GM23338 (cell line): ENCODE measurements at places on chromosomes 16 and 17.

DNA sequence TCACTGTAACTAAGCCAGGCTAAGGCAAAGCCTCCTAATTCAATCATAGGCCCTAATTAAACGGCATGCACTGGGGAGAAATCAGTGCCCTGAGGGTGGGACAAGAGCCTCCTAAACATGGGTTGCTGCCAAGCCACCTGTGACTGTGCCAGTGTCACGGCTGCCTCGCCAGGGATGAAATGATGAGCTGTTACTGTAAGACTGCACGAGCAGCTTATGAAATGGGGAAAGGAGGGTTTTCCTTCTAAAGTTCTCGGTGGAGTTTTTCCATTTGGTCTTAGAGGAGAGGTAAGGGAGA is 12.7 kb downstream of the TMEM11 start:
- no peak for DNase-seq

- DNase-seq, result no peak
Observed at GRCh38 chr17:8621585-8621984, 8.9 kb downstream of the MYH10 start.

DNA sequence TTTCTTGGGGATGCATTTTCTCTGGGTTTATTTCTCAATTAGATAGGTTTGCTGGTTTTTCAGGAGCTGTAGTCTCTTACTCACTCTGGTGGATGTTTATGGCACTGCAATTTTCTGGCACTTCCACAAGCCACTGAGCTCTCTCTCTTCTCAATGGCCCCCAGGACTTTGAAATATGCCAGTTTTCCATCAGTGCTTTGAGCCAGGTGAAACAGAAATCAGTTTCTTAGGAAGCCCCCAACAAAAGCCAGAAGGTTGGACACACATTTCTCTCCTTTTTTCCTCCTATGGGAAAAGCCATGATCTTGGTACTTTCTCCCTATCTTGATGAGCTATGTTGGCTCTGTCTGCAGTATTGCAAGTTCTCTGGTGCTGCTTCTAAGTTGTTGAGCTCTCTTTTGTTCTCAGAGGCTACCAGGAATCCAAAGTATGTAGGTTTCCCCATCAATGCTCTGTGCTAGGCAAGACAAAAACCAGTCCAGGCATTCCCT is 90.7 kb upstream of the SMIM36 start:
- peak; percentile 91 for DNase-seq

GRCh38 chr16:16086653-16087446 is 136.4 kb downstream of the ABCC6 start:
- no peak for DNase-seq

GRCh38 chr17:30824002-30824355 is 513 bp downstream of the CRLF3 start:
- DNase-seq, result no peak

- no peak for DNase-seq
Observed at GRCh38 chr17:78697554-78698343, 84.3 kb downstream of the CYTH1 start.

- DNase-seq, result peak; percentile 93
Observed at GRCh38 chr17:41962768-41963434, 3.7 kb upstream of the CNP start.

DNA sequence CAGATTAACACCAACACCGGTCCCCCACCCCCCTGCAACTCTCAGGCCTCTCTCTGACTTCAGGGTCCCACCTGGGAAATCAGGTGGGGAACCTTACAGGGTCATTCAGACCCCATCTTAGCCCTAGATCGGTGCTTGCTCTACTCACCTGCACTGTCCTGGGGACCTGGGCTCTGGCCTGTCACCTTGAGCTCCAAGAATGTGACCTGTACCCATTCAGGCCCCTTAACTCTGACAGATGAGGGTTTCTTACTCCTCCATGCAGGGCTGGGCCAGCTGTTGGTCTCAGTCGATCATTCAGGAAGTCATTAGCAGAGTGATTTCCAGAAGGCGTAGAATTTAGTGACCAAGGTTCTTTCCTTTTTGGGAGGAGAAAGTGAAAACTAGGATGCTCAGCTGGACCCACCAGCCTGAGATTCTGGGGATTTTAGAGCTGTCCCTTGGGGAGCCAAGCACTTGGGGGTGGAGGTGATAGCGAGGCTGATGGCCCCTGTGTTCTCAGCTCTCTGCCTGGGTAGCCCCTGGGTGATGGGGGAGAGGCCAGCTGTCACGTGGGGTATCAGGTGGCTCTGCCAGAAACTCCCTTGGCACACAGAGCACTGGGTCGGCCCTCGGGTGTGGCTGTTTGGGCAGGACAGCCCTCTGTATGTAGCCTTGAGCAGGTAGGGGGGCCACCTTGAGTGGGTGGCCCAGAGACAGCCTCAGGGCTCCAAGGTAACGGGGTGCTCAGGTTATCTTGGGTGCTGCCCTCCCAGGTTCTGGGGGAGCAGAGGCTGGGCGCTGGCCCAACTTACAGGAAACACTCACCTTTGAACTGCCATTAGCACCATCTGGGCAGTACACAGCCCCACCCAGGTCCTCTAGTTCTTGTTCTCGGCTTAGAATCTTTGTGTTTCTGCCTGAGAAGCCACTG is 724 bp downstream of the MVP start:
- no peak for DNase-seq

DNA sequence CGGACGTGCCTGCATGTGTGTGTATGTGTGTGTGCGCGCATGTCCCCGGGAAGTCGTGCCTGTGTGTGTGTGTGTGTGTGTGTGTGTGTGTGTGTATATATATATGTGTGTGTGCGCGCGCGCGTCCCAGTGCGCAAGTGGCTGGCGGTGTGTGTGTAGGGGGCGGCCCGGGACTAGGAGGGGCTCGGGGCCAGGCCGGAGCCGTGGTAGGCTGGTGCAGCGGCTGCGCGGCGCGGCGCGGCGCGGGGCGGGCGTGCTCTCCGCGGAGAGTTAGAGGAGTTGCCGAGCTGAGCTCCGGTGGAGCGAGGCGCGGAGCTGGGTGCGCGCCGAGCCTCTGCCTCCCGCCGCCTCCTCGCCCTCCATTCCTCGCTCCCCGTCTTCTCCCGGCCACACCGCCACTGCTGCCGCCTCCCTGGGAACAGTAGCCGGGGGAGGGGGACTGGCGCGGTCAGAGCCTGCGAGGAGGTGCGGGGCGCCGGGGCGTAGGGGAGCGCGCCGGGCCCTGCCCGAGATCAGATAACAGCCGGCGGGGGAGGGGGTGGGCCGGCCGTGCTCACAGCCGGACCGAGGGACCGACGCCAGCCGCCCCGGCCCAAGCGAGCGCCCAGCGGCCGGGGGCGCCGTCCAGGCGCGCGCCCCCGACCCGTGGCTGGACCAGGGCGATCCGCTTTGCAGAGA is at the start of gene KCNJ12:
Gene KCNJ12 (plus strand): TSS at position 277 of the 678 bp plus-strand sequence. CDS start 38,986 bp downstream, outside the sequence.
- peak; percentile 82 for DNase-seq

GRCh38 chr17:35130392-35130791 is 9.0 kb downstream of the FNDC8 start:
- no peak for DNase-seq

- no peak for DNase-seq
Observed at GRCh38 chr17:48352630-48353029, 77.4 kb downstream of the SKAP1 start.

GRCh38 chr17:82377924-82378740 is 6.6 kb downstream of the UTS2R start:
- DNase-seq, result no peak

DNA sequence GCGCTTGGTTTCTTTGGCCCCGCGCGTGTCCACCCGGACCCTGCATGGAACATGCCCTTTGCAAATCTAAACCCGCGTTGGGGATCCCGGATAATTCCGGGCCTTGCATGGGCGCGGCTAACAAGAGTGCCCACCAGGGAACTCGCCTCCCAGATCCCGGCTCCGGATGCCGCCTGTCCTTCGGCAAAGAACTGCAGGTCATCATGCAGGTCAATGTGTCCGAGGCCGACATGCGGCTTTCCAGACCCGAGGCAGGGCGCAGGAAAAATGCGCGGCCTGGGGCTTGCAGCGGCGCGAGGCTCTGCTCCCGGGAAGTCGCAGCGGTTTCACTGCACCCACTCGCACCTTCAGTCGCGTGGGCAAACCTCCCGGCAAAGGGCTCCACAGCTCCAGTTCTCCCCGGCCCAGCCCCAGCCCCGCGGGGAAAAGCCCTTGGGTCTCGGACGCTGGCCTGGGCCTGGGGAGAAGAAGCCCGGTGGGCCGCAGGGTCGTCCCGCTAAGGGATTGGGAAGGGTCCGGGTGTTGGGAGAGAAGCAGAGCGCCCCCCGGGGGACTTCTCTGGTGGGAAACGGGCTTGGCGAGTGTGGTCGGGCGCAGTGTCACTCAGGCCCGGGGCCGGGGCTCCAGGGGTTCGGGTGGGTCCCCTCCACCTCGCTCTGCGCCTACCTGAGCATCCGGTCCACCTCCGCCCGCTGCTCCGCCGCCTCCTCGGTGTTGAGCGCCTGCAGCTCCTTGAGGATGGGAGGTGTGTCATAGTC is 805 bp downstream of the HNF1B start:
- peak; percentile 65 for DNase-seq

GRCh38 chr17:48236681-48237134 is 129.1 kb downstream of the SNX11 start:
- no peak for DNase-seq

- peak; percentile 54 for DNase-seq
Observed at GRCh38 chr17:15233022-15233805, 31.9 kb downstream of the PMP22 start.

GRCh38 chr16:47069841-47070584 is 73.7 kb downstream of the NETO2 start:
- DNase-seq, result no peak

- DNase-seq, result no peak
Observed at GRCh38 chr16:54882556-54882955, 48.1 kb upstream of the IRX5 start.

DNA sequence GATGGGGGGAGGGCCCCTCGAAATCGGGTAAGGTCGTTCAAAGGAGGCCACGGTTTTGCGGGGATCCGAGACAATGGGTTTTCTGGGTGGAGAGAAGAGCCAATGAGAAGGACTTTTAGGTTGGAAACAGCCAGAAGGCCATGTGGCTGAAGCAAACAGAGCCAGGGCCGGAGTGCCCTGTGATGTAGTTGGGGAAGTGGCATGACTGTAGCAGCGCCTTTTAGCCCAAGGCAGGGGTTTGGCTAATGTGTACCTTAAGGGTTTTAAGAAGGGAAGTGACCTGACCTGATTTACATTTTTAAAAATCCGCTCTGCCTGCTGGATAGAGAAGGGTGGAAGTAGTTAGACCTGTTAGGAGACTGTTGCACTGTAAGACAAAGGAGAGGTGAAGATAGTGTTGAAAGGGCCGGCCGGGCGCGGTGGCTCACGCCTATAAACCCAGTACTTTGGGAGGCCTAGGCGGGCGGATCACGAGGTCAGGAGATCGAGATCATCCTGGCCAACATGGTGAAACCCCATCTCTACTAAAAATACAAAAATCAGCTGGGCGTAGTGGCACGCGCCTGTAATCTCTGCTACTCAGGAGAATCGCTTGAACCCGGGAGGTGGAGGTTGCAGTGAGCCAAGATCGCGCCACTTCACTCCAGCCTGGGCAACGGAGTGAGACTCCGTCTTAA is 1.0 kb downstream of the LYRM1 start:
- peak; percentile 56 for DNase-seq

DNA sequence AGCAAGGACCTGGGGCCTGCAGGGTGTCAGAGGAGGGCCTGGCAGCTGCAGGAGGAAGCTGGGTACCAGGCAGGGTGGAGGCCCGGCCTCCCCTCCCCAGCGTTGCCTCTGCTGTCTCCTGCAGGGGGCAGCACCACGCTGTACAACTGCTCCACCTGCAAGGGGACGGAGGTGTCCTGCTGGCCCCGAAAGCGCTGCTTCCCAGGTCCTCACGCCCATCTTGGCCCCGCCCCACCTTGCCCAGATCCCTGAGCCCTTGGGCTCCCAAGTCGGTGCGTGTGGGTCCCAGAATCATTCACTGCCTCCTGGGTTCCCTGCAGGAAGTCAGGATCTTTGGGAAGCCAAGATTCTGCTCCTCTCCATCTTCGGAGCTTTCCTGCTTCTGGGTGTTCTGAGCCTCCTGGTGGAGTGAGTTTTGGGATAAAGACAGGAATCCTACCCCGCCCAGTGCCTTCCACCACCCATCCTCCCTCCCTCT is 1.2 kb downstream of the TMEM95 start:
- peak; percentile 97 for DNase-seq

DNA sequence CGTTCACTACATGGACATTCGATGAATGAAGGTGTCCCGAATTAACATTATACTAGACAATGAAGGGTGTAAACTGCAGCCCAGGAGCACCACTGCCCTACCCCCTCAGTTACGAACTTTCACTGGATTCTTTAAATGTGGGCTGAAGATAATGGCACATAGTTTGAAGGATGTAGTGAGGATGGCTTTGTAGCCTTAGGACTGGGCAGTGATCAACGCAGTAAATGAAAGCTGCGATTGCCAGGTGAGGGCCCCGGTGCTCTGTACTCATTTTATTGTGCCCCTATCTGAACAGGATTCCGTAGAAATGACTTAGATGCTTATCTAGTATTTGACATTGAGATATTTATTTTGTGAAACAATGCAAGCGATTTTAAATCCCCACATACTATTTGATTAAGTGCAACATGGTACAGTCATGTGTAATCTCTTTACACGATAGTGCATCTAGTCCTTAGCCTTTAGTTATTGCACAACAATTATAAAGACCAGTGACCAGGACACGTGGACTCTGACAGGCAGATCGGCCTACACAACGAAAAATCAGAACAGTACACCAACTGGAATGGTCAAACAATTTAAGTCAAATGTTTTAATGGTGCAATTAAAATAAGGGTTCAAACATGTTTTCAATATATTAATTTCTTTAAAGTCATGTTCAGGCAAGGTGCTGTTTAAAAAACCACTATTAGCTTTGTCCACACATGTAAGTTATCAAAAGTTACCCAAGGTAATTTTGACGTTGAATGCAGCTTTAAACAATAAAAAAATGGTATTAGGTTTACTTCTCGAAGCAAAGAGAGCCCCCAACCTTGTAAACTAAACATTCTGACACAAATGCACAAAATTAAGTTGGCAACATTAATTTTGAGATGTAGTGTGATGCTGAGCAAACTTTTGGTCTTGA is 17.4 kb upstream of the ERN1 start:
- DNase-seq, result peak; percentile 25

DNA sequence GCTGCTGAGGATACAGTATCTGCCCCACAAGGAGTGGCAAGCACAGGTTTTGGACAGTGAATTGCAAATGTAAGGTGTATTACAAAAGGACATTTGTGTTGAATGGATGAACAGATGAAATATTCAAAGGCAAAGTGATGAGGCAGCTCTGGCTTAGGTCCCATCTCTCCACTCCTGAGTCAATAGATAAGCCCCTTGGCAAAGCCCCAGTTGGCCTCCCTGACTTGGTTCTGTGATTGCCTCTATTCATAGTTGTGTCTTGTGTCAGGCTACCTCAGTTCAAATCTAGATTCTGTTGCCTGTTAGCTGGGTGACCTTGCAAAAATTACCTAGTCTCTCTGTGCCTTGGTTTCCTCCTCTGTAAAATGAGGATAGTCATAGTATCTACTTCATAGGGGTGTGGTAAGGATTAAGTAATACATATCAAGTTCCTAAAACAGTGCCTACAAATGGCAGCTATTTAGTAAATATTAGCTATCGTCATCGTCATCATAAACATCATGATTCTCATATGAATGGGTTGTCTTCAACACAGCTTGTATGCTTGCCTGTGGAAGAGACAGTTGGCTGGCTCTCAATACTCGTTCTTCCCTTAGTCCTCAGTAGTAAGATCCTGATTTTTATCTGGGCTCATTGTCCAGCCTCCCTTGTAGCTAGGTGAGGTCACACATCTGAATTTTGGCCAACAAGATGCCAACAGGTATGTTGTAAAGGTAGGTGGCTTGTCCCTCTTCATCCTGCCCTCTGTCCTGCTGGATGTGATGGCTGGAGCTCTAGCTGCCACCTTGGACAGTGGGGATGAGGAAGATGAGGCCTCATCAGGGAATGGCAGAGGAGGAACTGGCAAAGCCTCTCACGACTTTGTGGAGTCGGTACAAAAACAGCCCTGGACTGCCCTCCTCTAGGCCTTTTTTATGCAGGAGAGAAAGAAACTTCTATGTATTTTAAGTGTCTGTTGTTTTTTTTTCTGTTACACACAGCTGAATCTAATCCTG is 2.1 kb upstream of the MFAP4 start:
- no peak for DNase-seq
